Dermis microvascular lymphatic vessel endothelial cell (primary cell): ENCODE measurements at places on chromosomes 11 and 22.

- DNase-seq = no peak
These were observed 131.0 kb downstream of the FBXO7 start for GRCh38 chr22:32605576-32605975.

GRCh38 chr22:22928666-22929380 lies 41.2 kb downstream of the IGLL5 start:
- DNase-seq = no peak

DNA sequence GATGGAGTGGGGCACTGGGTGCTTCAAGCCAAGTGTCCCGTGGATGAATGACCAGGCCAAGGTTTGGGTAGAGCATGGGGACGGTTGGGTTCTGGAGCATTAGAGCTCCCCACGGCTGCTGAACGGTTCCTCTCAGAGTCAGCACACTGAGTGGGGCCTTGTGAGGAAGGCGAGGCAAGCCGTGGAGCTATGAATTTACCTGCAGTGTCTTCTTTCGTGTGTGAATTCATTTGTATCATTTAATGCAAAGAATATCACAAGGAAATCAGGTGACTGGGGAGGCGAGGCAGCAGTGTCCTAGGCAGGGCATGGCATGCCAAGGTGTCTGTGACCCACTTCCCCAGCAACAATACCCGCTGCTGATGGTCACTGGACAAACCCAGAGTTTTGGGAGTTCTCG lies 343.5 kb upstream of the B3GAT1 start:
- no peak for DNase-seq

- peak; percentile 11 for DNase-seq
These were observed 90.8 kb upstream of the ALKBH3 start for GRCh38 chr11:43789700-43790443.

DNA sequence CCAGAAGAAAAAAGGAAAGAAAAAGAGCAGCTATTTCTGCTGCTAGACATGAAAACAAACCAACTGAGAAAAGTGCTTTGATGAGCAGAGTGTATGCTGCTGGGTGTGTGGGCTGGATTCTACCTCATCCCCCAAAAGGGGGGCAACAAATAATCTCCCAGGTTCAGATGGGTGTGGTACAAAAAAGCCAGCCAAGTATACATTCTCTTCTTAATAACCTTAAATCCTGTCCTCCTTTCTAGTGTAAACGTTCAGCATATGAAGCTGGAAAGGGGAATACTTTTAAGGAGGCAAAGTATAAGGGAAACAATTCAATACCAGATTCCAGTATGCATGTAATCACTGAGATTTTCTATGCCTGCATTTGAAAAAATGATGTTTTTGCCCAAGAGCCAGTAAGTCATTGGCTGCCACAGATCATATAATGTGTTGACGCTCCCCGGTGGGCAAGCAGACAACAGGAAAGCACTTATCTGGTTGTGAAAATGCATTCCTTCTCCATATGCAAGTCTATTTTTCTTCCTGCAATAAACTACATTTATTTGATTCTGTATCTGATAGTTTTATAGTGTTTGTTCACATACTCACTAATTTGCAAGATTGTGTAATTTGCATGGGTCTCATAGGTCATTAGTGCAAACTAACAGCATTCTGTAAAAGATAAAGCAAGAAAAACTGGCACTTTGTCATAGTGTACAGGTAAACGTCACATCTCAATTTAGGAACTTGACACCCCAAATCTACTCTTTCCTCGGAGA lies 201.1 kb downstream of the CADM1 start:
- DNase-seq = no peak
